Subcutaneous adipose tissue (tissue), 4 donors: ENCODE measurements at places on chromosomes 5 and 9. TPM values are rescaled to one million over a fixed set of nuclear protein-coding genes. Genes with fewer than 3 reads are reported as not detected.

Gene FOXD1
- not detected for total RNA-seq

Gene PCDHB5
- total RNA-seq: 3.4 TPM

Gene CD14
- 61.2 TPM for total RNA-seq

Gene NTRK2
- 57.1 TPM for total RNA-seq

Gene DMRT3
- 0.34 TPM for total RNA-seq
